T-cell (primary cell): ENCODE measurements at places on chromosomes 7 and 10. TPM values are rescaled to one million over a fixed set of nuclear protein-coding genes. Genes with fewer than 3 reads are reported as not detected.

CYP3A7 gene
- total RNA-seq, result not detected

CPN1 gene
- not detected for total RNA-seq

SGPL1 gene
- 27.7 TPM for total RNA-seq

ZNF479 gene
- total RNA-seq, result not detected

TFAM gene
- 41.8 TPM for total RNA-seq

GPR158 gene
- total RNA-seq, result not detected

SEMA3E gene
- not detected for total RNA-seq

GPR85 gene
- not detected for total RNA-seq

TAS2R16 gene
- not detected for total RNA-seq
